ENCODE measurements at places on chromosomes 6 and 20.

- DNase-seq = no peak
Measured at GRCh38 chr6:72524011-72524645, 97.7 kb upstream of the KCNQ5 start.

- DNase-seq = no peak
Measured at GRCh38 chr6:7401075-7401474, 11.5 kb downstream of the RIOK1 start.

DNA sequence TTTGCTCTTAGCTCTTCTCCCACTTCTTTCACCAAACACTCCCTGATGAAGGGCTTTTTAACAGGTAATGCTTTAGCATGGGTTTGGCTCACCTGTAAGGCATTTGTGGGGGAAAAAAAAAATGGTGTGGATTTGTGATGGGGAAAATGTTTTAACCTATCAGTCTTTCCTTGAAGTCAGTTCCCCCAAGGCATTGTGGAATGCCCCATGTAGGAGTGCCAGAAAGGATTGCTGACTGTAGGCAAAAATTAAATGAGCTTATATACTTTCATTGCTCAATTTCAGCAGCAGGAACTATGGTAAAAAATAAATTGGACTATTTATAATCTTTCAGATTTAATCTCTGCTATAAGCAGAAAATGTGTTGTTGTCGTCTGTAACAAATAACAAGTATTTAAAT lies 10.6 kb upstream of the SASH1 start:
- no peak for DNase-seq

GRCh38 chr20:48910347-48910781 lies 11.1 kb upstream of the ARFGEF2 start:
- DNase-seq = no peak

DNA sequence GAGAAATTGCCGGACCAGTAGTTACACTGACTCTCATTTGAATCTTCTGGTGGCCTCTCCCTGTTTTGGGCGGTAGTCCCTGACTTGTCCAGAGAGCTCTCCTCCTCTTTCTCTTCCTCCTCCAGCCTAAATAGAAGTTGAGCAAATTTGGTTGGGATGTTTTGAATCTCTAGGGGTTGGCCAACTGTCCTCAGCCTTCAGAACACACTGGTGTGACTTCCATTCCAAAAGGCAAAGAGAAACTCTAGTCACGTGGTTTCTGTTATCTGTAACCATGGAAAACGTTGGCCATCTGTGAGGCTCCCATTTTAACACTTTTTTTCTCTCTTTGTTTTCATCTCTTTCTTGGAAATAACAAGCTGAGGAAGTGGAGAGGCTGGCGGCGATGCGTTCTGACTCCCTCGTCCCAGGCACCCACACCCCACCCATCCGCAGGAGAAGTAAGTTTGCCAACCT lies 275.3 kb downstream of the TBC1D7 start:
- DNase-seq = no peak

DNA sequence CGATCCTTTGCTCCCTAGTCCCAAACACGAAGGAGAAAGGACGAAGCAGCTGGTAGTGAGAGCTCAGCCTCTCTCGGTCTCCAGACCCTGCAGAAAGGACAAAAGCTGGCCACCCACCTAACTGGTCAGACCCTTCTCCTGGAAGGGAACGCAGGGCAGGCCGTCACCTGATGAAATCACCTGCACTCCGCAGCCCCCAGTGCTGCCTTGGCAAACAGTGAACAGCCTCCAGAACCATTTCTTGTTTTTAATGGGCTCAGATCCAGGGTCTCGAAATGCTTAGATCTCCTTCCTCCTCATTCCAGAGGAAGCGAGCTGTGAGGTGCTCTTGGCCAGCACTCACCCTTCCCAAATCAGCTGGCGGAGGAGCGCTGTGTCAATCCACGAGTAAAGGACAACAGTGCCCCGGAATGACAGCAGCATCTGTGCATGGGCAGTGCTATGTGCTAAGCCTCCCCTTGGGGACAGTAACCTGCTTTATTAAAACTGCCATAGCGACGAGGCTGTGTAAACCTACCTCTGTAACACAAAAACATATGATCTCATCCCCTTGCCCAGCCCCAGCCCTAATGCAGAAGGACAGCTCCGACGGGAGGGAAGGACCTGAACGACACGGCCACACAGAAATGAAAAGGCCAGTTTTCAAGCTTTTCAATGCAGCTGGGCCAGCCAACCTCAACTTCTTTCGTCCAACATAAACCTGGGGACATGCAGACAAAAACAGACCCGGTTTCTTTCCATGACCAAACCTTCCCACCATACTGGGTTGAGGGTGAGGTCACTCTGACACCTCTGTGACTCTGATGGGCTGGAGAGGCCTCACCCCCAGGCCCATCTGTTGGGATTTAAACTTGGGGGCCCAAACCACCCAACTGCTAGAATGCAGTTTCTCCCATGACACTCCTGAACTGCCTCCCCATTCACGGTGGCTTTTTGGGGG lies 43.3 kb downstream of the SULF2 start:
- no peak for DNase-seq

DNA sequence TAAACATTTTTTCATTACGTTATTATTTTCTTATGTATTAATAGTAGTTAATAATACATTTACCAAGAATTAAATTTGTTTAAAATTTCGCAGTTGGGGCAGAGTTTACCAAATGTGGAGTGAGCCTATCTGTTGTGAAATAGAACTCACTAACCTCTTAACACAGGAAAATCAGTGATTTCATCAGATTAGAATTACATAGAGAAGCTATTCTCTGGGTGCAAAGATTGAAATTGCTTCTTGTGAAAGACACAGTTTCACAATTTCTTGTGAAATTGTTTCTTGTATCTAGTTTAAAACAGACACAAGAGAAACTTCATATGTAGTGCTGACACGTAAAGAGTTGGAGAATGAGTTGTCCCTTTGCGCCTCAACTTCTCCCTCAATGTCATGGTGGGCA lies 69.4 kb upstream of the PRL start:
- DNase-seq = no peak

DNA sequence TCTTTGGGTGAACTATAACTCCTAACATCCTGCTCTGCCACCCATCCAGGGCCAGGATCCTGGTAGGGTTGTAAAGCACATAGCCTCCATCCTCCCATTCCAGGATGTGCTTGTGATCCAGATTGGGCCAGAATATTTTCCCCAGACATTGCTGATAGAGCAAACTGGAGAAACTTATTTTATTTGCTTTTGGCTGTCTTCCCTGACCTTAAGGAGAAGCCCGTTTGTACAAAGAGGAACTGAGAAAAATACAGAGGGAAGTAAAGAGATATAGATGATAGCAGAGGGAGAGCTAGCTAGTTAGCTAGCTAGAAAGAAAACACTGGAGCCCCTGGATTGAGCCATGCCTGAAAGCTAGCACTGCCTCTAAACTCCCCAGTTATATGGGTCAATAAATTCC lies 9.0 kb upstream of the HDAC2 start:
- no peak for DNase-seq

GRCh38 chr20:13396826-13397225 lies 175.8 kb downstream of the ISM1 start:
- DNase-seq = no peak

DNA sequence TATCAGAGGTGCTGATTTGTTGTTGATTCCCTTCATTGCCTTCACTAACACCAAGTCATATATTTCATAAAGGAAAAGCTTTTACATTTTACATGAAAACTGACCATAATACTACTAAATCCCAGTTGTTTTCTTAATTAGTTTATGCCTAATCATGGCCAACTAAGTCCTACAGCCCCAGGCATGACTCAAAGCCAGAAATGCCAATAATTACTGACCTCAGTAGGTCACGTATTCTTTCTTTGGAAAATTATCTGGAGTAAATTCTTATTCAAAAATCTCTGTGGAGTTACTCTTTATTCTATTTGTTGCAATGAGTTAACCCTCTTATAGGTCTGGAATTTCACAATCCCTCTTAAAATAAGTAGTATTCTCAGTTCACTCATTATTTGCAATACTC lies 13.5 kb upstream of the MYB start:
- no peak for DNase-seq

DNA sequence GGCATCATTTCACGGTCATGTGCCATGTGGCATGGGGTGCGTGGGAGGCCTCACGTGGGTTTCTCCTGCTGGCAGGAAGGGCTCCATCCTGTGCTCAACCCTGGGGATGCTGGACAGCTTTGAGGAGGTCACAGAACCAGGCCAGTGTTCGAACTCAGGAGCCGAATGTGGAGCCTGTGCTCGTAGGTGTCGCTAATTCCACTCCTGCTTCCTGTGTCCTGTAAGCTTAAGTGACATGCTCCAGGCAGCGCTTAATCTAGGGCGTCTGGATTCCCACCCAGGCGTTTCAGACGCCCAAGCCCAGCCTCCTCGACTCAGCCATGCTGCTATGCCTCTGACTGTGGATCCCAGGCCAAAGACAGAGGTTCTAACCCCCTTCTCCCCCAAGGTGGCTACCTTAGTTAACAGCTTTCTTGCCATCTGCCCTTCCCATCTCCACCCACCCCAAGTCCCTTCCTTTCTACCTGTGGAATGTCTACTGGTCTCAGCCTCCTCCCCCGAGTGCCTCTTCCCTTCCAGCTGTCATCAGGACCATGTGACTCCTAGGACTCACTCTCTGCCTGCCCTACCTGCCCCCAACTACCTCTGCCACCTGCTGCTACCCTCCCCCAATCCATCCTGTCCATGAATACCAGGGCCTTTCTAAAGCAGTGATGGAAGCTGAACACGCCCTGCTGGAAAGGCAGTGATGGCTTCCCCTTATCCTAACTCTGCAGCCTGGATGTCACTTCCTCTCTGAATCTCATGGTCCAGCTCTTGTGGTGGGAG lies 255.1 kb downstream of the CDH26 start:
- DNase-seq = no peak

GRCh38 chr6:114564302-114564933 lies 221.6 kb upstream of the HS3ST5 start:
- no peak for DNase-seq

DNA sequence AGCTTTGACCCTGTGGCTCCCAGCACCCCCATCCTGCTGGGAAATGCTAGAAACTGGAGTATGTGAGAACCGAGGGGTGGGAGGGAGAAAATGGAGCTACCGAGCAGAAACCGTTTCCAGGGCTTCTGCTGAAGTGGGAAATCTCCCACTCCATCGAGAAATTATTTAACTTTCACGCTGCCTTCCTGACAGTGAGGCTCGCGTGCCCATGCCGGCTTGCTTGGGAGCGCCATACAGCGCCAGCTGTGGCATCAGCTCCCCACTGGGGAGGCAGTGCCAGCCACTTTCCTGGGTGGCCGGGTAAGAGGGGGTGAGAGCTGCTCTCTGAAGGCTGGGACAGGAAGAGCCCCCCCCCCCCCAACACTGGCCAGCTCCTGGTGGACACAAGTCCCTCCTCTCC lies 268.9 kb downstream of the TAF4 start:
- DNase-seq = no peak

GRCh38 chr6:40953486-40953885 lies 85.5 kb downstream of the UNC5CL start:
- DNase-seq = no peak

DNA sequence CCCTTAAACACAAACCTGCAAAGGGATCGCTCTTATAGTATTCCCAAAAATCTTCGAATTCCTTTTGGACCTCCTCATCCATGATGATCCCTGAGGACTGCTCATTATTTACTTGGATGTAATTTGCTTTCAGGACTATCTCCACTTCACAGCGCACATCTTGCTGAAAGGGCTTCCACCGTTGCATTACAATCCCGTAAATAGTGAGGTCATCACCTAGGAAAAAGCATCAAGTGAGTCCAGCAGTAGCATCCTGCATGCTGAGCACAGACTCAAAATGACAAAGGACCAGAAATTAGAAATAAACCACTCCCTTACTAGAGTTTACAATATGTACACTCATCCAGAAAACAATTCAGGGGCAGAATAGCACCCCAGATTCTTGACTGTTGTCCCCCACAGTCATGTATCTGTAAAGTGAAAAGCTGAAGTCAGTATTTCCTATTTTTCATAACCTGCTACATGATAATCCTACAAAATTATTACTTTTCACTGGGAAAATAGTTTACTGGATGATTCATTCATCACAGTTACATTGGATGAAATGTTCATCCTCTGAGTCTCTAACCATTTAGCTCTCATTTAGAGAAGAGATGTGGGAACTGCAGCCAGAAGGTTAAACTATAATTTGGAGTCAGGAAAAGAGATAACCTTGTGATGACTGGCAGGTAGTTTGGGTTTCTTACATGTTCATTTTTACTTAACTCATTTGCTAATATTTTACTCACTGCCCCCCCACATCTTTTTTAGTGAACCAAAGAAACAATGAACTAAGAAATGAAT lies 17.2 kb downstream of the MCM9 start:
- no peak for DNase-seq

DNA sequence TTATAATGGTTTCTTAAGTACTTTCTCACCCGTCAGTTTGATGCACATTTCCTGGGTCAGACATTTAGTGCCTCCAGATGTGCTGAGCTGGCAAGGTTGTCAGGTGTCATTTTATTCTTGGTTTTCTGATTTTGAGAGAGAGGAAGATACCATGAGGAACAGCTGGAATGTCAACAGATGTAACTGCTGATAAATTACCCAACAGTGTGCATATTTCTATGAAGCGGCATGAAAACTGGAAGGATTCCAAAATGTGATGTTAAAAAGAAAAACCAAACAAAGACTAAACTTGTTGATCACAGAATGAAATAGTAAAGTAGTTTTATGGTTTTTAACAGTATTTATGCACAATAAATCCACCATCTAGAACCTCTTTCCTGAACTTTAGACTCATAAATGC lies 447.3 kb downstream of the HDGFL1 start:
- no peak for DNase-seq

DNA sequence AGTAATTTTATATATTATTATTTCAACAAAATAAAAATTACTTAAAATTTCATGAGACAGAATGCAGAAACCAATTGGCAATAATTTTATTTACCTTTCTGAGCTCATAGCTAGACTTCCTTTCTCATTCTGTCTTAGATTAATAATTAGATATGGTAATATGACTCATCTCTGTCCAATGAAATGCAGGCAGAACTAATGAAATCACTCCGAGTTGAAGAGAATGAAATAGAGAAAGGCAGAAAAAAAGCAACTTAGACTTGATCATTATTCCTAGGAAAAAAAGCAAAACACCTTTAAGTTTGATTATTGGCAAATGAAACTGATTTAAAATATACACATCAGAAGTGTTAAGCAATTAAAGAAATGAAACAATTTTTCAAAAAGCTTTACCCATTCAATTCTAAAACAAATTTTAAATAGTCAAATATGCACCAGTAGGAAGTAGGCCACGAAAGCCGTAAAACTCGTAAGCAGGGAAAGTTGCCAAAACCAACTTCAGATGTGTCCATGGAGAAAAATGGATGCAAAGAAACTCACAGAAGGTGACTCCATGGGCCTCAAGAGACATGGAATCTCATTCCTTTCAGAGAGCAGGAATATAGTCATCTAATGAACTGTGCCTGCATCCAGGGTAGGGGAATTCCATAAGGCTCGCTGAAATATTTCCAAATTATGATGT lies 293.8 kb upstream of the RGS17 start:
- DNase-seq = no peak
